GM13977 (cell line): ENCODE measurements at places on chromosomes 2 and 18.

GRCh38 chr2:56127463-56128152, 56.2 kb upstream of the CCDC85A start:
- no peak for DNase-seq

GRCh38 chr2:189762551-189763298, at the start of gene OSGEPL1:
Gene OSGEPL1 (minus strand): TSS chr2:189762792. CDS start chr2:189761640, 1,152 bp downstream.
- peak; percentile 77 for DNase-seq

DNA sequence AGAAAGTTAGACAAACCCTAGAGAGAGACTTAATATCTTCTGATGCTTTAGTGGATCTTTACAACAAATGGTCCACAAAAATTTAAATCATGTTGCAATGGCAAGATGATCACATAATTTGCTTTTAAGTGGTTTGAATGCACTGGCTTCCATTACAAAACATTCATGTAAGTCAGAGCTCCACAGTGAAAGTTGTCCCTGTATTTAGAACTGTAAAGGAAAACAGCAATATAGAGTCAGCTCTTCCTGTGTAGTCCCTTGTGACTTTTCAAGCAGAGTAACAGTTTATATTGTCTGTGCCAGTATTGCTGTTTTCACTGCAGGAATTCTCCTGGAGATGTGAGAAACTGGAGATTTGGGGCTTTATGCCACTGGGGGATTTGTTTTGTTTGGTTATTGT, 77.7 kb downstream of the MEIS1 start:
- DNase-seq = no peak

DNA sequence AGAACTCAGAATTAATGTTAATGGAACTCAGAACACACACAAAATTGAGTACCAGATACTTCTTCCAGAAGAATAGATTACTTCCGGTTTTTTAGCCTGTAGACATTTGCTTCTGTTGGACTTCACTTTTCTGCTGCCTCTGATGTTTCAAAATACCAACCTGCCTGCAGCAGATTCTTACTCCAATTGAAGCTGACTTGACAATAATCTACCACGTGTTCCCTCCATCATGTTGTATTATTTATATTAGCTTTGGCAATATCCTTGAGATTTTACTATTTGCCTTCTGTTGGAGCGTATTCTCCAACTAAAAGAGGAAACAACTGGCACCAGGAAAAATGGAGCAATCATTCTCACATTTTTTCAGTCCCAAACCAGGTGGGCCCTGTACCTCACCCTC, 3.1 kb upstream of the GORASP2 start:
- no peak for DNase-seq

GRCh38 chr18:9321736-9322135, 12.8 kb upstream of the TWSG1 start:
- DNase-seq = no peak

GRCh38 chr2:81061016-81061415, 756.5 kb upstream of the LRRTM1 start:
- DNase-seq = no peak
